Esophagus squamous epithelium (tissue), 5 donors: ENCODE measurements at places on chromosomes 5 and 9.

GRCh38 chr9:72932619-72933018 is 20.2 kb downstream of the ALDH1A1 start:
- DNase-seq, result no peak

GRCh38 chr5:147310059-147310704 is 75.4 kb downstream of the STK32A start:
- no peak for DNase-seq

GRCh38 chr5:141863569-141864178 is 14.5 kb downstream of the PCDH1 start:
- no peak for DNase-seq

DNA sequence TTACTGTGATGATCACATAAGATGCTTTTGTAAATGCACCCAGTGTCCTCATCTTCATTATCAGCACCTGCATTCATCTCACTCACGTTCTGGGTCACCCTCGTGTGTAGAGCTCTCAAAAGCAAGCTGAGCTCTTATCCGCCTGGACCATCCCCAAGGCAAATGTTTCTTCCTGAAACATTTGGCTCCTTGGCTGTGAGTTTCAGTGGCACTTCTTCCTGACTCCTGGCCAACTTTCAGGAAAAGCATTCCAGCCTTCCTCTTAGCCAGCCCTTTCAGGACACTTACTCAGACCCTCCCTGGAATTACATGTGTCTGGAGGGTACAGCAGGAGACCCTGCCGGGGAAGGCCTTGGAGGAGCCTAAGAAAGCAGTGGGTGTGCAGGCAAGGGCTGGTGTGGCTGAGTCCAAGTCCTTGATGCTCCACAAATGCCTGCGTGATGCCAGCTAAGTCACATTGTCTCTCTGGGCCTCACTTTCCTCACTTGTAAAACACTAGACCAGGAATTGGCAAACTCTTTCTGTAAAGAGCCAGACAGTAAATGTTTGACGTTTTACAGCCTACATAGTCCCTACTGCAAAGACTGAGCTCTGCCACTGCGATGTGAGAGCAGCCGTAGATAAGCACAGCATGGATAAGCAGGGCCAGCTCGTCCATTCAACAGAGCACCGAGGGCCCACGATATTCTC is 72.1 kb downstream of the PDE6A start:
- no peak for DNase-seq

DNA sequence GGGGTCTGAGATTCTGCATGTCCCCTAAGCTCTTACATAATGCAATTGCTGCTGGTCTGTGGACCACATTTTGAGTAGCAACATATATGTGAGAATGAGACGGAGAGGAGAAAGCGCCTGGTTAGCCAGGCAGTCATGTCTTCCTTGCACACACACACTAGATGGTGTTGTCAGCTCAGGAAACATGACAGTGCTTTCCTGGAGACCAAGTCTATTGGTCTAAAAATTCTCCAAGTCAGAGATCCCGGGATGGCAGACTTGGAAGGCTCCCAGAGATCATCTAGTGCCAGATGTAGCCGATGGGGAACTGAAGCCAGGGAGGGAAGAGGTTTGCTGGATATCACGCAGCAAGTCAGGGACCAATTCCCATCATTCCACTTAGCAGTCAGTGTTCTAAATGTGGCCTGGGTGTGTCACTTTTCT is 53.4 kb downstream of the GALNT12 start:
- no peak for DNase-seq

GRCh38 chr9:113057193-113057592 is 669 bp upstream of the ZFP37 start:
- DNase-seq, result no peak

DNA sequence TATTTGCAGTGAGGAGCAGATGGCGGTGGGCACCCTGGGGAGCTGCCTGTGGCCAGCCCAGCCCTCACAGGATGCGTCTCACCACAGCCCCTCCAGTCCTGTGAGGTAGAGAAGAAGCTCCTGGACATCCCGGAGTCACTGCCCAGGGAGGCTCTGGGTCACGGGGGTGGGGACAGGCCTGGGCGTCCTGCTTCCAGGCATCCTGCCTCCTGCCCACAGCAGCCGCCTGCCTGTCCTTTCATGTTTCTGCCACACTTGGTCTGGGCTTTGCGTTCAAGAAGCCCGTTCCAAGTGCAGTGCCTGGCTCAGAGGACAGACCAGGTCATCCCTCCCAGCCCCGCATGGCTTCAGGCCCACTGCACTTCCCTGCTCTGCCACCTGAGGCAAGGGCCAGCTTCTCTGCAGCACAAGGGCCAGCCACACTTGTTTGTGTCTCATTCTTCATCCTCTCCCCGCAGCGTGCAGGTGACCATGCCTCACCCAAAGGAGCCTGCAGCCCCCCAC is 38.2 kb downstream of the ZDHHC11B start:
- no peak for DNase-seq

GRCh38 chr9:136748666-136749611 is 614 bp upstream of the LCN6 start:
- DNase-seq, result no peak

DNA sequence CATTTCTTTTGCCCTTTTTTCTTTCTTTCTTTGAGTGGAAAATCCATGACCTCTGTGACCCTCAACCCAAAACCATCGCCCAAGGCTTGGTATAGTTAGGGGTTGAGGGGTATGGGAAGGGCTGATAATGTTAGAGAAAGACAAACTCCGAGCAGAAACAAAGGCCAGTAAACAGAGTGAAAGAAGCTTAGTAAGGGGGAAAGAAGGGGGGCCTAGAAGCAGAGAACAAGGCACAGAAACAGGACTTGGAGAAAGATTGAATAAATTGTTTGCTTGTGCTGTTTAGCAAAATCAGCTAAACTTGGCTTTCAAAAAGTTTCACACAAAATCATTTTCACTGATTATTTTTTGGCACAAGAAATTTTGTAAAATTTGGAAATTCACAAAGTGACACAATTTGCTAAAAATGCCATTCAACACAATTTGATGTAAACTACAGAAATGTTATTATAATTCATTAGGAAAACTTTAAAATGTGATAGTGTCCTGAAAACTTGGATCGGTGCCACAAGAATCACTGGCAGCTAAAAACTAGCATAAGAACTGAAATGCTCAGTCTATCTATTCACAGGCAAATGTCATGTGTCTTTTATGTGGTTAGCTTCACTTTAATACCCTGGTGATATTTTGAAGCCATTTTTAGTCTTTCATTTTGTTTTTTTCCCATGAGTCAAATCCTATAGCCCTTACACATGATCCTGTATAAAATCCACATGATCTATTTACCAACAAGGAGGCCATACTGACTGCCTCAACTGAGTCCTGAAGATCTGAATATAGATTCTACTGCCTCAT is 276.4 kb downstream of the NR2F1-AS1 start:
- no peak for DNase-seq

- DNase-seq, result no peak
Observed at GRCh38 chr9:91693226-91693625, 256.8 kb downstream of the ROR2 start.

GRCh38 chr9:113541019-113541900 is 77.7 kb downstream of the RGS3 start:
- DNase-seq, result no peak

DNA sequence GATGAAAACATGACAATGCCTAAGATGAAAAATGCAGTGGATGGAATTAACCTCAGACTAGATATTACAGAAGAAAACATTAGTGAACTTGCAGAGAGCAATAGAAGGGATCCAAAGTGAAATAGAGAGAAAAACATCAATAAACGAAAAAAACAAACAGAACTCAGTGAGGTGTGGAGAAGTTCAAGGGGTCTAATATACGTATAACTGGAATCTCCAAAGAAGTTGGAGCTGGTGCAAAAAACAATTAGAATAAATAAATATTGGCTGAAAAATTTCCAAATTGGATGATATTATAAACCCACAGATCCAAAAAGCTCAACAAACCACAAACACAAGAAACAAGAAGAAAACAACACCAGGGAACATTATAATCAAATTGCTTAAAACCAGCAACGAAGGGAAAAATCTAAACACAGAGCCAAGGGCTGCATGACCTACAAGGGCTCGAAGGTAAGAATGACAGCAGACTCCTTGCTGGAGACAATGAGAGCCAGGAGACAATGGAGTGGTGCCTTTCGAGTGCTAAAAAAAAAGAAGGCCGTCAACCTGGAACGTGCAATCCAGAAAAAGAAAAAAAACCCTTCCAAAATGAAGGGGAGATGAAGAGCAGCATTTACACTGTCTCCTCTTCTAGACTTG is 11.8 kb downstream of the FAM163B start:
- DNase-seq, result no peak

DNA sequence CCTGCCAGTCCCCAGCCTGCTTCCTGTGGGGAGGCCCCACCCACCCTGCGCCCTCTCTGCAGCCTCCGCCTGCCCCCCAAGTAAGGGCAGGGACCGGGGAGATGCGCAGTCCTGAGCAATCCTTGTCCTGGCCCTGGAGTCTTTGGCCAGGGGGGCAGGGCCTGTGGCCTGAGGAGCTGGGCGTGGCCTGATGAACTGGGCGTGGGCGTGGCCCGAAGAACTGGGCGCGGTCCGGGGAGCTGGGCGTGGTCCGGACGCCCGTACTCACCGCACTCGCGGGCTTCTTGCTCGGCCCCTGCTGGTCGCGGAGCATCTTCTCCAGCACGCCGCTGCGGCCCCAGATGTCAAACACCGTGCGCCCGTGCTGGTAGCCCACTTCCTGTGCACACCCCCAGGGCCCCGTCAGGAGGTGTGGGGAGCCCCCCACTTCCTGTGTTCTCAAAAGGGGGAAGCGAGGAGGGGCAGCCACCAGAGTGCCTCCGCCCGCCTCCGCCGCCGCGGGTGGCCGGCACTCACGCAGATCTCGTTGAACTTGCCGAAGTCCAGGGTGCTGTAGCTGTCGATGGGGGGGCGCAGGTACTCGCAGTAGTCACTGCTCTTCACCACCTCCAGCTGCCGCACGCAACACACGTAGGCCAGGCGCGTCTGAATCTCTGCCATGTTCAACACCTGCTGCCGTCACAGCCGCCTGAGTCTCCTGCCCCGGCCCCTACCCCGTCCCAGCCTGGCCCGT is 2.7 kb upstream of the NSMF start:
- DNase-seq, result no peak

- no peak for DNase-seq
Observed at GRCh38 chr9:92745331-92745730, 19.3 kb downstream of the BICD2 start.

DNA sequence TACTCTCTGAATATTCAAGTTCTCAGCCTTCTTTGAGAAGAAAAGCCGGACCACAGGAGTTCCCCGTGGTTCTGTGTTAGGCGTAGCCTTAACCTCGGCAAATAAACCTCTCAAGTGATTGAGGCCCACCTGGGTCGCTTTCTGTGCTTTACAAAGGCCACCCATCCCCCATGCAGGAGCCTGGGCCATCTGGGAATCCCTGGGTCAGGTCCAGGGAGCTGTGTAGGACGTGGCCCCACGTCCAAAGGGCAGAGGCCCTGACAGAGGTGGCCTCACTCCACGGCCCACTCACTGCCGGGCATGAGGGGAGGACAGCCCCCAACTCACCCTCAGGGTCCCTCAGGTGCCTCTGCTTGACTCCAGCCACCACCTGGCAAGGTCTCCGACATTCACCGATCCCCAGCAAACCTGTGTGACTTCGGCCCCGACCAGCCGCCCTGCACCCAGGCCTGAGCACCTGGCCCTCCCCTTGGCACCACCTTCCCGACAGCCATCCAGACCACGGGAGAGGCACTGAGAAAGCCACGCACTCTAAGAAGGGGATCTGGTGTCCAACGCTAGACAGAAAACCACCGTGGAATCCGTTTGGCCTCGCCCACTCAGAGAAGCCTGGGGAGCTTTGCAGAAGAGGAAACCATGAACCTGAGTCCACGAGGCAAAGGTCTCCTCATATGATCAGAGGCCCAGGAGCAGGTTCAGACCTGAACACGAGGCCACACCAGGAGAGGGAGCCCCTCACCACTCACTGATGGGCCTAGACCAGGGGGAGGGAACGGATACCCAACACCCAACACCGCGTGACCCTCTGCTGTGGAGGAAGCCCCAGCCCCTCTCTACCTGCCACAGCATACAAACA is 4.5 kb downstream of the SLC12A7 start:
- no peak for DNase-seq

DNA sequence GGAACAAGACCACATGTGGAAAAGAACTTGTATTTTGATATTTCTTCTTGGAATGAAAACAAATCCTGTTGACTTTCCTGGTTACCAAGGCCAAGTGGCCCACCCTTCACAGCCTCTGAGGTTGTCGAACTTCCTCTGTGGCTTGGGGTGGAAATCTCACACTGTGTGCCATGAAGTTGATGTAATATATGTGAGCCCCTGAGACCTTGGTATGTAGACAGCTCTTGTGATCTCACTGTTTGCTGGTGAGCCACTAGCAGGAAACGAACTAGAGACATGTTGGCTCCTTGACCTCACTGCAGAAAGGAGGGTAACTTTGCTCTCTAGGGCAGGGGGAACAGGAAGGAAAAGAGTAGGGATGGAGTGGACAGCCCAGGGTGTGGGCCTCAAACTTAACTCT is 159.4 kb downstream of the ARHGAP26 start:
- no peak for DNase-seq

DNA sequence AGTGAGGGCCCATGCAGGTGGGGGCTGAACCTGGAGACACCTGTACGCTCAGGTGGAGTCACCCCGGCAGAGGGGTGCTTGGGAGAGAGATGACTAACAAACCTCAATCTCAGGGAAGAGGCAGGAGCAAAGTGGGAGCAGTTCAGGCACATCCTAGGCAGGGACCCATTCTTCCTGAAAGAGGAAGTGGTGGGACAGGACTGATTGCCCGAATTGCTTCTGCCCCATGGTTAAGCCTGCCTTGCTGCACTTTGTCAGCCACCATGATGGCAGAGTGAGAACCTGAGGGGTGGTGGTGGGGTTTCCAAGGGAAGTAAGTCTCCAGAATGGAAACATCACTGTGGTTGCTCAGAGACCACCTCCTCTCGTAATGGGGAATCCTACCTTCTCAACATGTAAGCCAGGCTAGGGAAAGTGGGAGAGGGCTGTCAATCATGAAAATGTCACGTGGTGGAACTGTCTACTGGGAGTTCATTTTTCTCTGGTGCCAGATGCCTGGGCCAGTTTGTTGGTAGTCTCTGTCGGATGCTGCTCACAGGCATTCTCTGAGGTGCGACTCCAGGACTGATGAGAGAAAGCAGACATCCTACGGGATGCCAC is 150.4 kb downstream of the HSPA4 start:
- no peak for DNase-seq

DNA sequence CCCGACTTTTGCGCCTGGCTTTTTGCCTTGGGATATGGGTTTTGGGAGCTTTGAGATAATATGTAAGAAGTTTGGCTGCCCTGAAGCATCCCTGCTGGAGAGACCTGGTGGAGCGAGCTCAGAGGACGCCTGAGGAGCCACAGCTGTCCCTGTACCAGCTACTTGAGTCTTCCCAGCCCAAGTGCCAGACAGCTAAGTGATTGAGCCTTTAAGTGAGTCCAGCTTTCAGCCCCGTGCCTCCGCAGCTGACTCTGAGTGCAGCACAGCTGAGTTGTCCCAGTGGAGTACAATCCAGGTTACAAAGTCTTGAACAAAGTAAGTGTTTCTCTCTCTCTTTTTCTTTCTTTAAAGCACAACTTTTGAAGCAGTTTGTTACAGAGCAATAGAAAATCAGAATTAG is 203.8 kb upstream of the DAP start:
- DNase-seq, result no peak

DNA sequence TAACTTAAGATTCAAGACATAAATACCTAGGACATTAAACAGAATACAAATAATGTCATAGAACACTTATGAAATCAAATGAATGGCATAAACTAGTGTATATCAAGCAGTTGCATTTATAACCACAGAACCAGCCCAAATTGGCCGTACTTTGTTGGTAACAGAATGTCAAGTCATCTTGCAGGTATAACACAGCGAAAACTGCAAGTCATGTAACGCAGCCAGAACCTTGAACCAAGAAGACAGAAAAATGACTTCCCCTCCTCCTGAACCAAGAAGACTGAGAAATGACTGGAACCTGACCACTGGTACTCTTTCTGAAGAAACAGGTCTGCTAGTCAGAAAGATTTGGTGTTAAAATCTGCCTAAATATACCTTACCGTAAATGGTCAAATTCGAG is 38.9 kb downstream of the ANKRD31 start:
- no peak for DNase-seq
